GM04504 (cell line): ENCODE measurements at places on chromosomes 12 and 14.

- no peak for DNase-seq
Observed at GRCh38 chr12:88960213-88960878, 380.1 kb upstream of the KITLG start.

DNA sequence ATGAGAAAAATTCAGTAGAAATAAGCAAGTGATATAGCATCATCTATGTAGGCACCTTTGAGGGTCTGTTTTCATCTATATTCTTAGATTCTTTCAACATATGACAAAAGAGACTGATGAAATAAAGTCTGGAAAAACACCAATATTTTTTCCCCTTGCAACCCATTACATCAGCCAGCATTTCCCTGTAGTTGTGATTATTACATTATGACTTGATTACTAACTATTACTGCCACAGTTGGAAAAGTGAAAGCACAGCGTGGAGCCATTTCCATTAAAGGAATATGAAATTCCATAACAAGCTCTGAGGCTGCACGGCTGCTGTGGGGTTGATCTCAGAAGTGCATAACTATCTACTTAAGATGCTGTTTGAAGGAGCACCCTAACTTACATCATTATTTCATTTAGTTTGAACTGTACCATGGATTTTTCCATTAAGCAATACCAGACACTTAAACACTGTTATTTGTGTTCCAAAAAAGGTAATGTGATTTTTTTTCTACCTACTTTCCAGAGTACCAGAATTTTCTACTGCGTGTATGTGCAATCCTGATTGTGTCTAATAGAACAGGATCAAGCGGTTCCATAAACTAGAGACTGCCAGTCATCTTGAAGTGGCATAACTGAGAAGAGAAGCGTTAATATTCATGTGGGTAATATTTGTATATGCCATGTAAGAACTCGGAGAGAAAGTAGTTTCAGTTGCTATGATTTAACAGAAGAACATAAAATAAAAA lies 405.5 kb downstream of the MDGA2 start:
- no peak for DNase-seq

DNA sequence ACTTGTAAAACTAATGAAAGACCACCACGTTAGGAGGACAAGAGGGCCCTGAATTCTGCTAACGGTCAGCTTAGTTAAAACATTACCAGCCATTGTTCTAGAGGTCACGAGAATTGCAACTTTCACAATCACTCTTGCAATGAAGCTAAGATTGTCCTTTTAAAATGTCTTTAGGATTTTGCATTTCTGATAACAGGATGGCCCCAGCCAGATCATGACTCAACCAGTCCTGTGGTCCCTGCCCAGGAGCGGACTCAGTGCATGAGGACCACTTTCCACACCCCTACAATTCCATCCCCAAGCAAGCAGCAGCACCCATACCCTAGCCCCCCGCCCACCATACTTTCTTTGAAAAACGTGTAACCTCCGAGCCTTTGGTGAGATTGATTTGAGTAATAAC lies 28.7 kb downstream of the HSP90AA1 start:
- DNase-seq: no peak

DNA sequence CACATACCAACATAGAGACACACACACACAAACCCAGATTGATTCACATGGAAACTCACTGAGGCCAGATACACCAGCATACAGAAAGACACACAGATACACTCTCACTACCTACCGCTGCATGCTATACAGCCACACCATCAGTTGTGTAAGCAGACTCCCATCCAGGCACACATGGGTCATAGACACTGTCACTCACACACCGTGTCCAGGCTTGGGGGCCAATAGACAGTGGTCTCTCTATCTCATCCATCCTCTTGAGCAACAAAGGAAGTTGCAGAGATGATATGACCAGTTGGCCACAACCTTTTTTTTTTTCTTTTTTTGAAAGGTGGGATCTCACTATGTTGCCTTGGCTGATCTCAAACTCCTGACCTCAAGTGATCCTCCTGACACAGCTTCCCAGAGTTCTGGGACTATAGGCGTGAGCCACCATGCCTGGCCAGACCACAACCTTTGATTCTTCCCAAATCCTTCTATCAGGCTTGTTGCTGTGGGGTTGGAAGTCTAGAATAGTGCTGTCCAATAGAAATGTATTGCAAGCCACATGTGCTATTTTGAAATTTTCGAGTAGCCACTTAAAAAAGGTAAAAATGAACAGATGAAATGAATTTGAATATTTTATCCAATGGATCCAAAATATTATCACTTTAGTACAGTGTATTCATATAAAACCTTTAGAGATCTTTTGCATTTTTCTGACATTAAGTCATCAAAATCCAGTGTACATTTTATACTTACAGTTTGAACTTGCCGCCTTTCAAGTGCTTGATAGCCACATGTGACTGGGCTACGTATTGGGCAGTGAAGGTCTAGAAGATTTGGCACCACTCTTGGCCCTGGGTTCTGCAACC lies 7.4 kb downstream of the LRP1-AS start:
- DNase-seq: no peak

GRCh38 chr14:71320734-71321573 lies 413.7 kb downstream of the PCNX1 start:
- peak; percentile 52 for DNase-seq

- no peak for DNase-seq
Observed at GRCh38 chr14:68842298-68842697, 49.4 kb upstream of the ZFP36L1 start.
